ENCODE measurements at places on chromosomes 5 and 9. TPM values are rescaled to one million over a fixed set of nuclear protein-coding genes. Genes with fewer than 3 reads are reported as not detected.

DNA sequence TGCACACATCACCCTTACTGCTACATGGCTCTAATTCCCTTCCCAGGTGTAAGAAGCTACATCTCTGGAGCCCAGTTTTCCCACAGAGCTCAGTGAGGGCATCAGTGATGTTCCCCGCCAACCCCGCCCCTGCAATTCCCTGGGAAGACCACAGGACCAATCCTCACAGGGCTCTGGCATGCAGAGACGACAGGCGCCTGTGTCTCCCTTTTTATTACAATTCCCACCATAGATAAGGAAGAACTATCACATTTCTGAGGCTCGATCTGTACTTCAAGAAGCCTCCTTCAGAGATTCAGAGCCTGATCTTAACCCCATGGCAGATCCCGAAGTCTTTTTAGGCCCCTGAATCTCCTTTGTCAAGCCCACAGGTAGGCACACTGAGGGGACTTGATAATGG lies at the start of gene OR1L6:
OR1L6 (plus strand) TSS at position 301 of the 400 bp plus-strand sequence. CDS start 7,545 bp downstream, outside the sequence.
- no peaks in the 10 kb centered on the region for H3K27me3 ChIP-seq
- H3K4me1 ChIP-seq = no peaks in the 10 kb centered on the region
- no peak within 1 kb of the TSS for H3K4me3 ChIP-seq
- DNase-seq = no peak
- H3K27ac ChIP-seq = no peak within 1 kb of the TSS
- H3K36me3 ChIP-seq = no peaks in the 10 kb centered on the region

- H3K4me1 ChIP-seq = peaks cover 6% of the 10 kb centered on the region
- H3K36me3 ChIP-seq = no peaks in the 10 kb centered on the region
- no peak overlapping the region for H3K4me3 ChIP-seq
- H3K27me3 ChIP-seq = no peaks in the 10 kb centered on the region
- no peak overlapping the region for H3K27ac ChIP-seq
Observed at GRCh38 chr5:74262544-74263207, 377.9 kb downstream of the ENC1 start.

DNA sequence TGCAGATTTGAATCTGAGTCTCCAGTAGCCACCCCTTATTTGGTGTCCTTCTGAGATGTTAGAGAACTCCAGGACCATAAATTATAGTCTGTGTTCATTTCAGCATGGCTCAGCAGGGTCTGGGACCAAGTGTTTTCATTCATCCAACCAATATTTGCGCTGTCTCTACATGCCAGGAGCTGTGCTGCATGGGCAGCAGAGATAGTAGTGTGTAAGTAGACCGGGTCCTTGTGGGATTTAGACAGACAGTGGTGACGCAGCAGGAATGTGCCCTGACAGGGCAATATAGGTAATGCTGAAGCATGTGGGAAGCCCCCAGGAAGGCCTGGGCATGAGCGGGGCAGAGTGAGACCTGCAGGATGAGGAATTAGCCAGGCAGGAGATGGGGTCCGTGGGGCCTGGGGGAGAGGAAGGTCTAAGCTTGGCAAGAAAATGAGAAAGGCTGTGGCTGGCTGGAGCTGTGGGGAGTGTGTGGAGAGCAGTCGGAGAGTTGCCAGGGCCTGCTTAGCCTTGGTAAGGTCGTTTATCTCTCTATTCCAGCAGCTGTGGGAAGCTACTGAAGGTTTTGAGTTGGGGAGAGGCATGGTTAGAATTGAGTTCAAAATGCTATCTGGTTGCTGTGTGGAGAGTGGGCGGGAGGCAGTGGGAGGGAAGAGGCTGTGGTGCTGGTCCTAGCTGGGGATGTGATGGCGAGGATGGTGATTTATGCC lies 16.8 kb downstream of the STXBP1 start:
- DNase-seq = no peak
- H3K36me3 ChIP-seq = no peaks in the 10 kb centered on the region
- H3K27me3 ChIP-seq = no peaks in the 10 kb centered on the region
- H3K4me1 ChIP-seq = peaks cover 15% of the 10 kb centered on the region
- H3K27ac ChIP-seq = no peak overlapping the region
- no peak overlapping the region for H3K4me3 ChIP-seq

DNA sequence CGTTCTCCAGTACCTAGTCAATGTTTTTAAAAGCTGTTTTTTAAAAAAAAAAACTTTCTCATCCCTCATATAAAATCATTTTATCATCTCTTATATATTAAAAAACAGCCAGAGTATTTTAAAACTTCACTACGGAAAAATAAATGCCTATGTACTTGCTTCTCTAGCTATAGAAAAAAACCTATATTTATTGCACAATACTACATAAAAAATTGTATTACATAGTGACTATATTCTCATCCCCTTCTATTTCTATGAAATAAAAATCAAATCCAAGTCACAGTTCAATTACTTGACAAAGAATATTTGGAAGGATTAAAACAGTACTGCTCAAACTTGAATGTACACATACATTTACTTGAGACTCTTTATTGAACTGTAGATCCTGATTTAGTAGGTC lies 56.7 kb downstream of the RICTOR start:
- peaks cover 21% of the 10 kb centered on the region for H3K36me3 ChIP-seq
- H3K27me3 ChIP-seq = no peaks in the 10 kb centered on the region

BARHL1 gene
- not detected for total RNA-seq

CKMT2 gene
- total RNA-seq = 1.5 TPM

KIF12 gene
- total RNA-seq = 9.0 TPM

TRIM14 gene
- 37.2 TPM for total RNA-seq

All from left lung (tissue), 14 donors.